Left ventricle myocardium inferior (tissue), 1 donor: ENCODE measurements at places on chromosomes 16 and 17. TPM values are rescaled to one million over a fixed set of nuclear protein-coding genes. Genes with fewer than 3 reads are reported as not detected.

Gene KRT40
- not detected for total RNA-seq

Gene EVPLL
- total RNA-seq = not detected

Gene TMEM101
- total RNA-seq = 18.3 TPM

Gene NPIPB13
- 2.0 TPM for total RNA-seq

Gene SLFN5
- total RNA-seq = 8.6 TPM

Gene ITGAE
- total RNA-seq = 19.6 TPM

Gene NOTUM
- total RNA-seq = not detected

Gene KRTAP4-6
- total RNA-seq = not detected

Gene CCL3
- total RNA-seq = not detected

Gene PRSS21
- not detected for total RNA-seq

Gene FBXO39
- not detected for total RNA-seq

Gene SARM1
- 5.1 TPM for total RNA-seq

Gene SLC38A8
- not detected for total RNA-seq

- no peak for DNase-seq
Measured at GRCh38 chr16:69371564-69371963, 14.2 kb downstream of the TERF2 start.

DNA sequence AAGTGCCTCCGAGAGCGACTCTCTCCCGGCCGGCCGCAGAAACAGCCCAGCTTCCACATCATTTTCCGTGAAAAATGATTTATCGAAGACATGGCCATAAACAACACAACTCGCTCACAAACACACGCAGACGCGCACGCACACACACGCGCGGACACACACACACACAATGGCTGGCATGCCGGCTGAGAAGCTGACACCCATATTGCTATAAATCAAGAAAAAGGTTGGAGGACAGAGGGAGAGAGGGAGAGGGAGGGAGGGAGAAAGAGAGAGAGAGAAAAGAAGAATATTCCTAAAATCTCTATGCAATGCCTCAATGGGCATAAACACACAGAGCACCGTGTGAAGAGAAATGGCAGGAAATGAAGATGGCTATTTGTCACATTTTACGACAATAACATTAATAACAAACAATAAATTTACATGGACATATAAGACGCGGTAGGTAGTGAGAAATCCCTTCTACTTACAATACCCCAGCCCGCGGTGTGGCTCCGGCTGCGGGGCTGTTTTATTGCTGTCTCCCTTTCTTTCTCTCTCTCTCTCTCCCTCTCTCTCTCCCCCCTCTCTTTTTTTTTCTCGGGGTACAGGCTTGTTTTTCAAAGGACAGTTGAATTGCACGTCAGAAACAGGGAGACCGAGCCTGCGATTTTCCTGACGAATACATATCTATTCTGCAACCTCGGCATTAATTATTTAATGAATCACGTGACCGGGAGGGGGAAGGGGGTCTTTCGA lies 9.5 kb downstream of the HOXB4 start:
- no peak for DNase-seq

DNA sequence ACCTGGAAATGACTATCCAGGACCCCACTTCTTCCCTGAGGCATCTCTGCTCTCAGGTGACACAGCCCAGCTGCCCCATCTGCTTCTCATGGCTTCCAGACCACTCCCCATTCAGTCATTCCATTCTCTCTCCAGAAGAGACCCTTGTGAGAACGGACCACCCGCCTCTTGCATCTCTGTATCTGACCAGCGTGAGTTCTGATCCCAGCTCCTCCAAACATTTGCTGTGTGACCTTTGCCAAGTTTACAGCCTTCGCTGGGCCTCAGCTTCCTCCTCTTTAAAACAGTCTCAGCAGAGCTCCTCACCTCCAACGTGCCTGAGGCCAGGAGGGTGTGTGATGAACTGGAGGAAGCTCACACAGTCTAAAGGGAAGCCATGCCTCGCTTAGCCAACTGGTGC lies 39.6 kb downstream of the C16orf82 start:
- no peak for DNase-seq

GRCh38 chr17:1542316-1542715 lies 20.3 kb downstream of the PITPNA start:
- no peak for DNase-seq

GRCh38 chr16:80746231-80746630 lies 58.2 kb downstream of the CDYL2 start:
- no peak for DNase-seq

- no peak for DNase-seq
Measured at GRCh38 chr16:72635104-72635503, 412.8 kb downstream of the ZFHX3 start.

- DNase-seq = no peak
Measured at GRCh38 chr16:2194852-2195321, 1.5 kb downstream of the CASKIN1 start.

DNA sequence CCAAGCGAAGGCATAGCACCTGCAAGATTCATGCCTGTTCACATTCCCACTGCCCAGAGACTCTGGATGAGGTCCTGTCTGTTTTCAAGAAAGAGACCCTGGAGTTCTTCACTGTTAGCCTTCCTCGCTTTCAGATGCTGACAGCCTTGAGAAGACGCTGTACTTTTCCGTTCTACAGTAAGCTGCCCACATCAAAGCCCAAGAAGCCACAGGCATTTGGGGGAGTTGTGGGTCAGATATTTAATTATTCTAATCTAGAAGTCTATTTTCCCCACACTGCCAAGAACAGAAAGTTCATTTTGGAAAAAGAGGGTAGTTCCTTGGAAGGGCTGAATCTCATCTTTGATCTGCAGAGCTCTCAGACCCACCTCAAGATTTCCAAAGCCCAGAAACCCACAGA lies 127.9 kb downstream of the AXIN2 start:
- DNase-seq = no peak

- peak; percentile 72 for DNase-seq
Measured at GRCh38 chr17:42653179-42654124, 5.6 kb upstream of the TUBG2 start.

DNA sequence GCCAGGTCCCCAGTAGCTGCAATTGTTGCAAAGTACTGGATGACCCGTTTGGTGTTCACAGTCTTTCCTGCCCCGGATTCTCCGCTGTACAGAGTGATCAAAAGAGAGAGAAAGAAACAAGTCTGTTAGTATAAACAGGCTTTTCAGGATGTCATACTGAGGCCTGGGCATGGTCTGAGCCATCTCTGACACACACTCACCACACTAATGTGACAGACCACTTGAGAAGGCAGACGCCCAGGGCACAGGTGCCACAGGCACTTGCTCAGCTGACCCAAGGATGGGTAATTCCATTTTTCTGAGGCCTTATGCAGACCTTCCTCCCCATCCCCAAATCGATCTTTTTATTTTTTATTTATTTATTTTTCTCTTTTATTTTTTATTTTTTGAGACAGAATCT lies 7.5 kb downstream of the MYH3 start:
- no peak for DNase-seq

GRCh38 chr17:78872486-78872885 lies 30.5 kb downstream of the CEP295NL start:
- DNase-seq = no peak

- no peak for DNase-seq
Measured at GRCh38 chr17:61000911-61001310, 323.3 kb downstream of the BCAS3 start.

GRCh38 chr17:44115585-44116415 lies 7.6 kb downstream of the HDAC5 start:
- DNase-seq = no peak

GRCh38 chr16:25210758-25211157 lies 6.0 kb upstream of the AQP8 start:
- no peak for DNase-seq

GRCh38 chr17:63474174-63474573 lies 2.7 kb upstream of the ACE start:
- DNase-seq = peak; percentile 57

- DNase-seq = peak; percentile 29
Measured at GRCh38 chr16:72501739-72502593, 330.0 kb upstream of the PMFBP1 start.

DNA sequence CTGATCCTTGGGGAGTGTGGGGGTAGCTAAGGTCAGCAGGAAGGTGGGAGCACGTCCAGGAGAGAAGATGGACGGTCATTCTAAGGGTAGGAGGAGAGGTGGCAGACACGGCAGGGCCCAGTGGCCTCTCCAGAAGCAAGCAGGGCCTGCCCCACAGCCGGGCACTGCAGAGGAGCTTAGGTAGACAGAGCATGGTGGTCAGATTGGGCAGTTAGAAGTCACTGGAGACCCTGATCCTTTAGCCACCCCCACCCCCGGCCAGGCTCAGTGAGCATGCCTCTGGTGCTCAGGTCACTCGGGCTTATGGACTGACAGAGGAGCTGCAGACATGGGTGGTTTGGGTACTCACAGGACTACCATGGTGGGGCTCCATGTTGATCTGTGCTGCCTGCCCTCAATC lies 26.3 kb downstream of the NLRP1 start:
- no peak for DNase-seq

DNA sequence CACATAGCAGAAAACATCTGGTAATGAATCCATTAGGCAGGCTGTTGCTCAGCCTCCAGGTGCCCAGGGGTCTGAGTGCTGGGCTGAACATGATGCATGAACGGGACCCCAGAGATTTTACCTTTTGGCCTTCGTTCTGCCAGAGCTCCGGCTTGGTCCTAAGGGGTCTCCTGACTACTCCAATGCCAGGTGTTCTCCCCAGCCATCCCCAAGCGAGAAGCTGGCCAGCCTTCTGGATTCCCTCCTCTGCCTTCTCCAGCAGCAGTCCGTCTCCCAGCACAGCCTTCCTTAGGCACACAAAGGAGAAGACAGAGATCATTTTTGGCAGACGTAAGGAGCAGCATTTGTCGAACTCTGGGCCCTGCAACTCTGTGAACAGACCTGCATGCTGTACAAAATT lies 109.4 kb downstream of the RBFOX1 start:
- DNase-seq = no peak

GRCh38 chr17:47813512-47814031 lies 8.0 kb downstream of the OSBPL7 start:
- DNase-seq = no peak

DNA sequence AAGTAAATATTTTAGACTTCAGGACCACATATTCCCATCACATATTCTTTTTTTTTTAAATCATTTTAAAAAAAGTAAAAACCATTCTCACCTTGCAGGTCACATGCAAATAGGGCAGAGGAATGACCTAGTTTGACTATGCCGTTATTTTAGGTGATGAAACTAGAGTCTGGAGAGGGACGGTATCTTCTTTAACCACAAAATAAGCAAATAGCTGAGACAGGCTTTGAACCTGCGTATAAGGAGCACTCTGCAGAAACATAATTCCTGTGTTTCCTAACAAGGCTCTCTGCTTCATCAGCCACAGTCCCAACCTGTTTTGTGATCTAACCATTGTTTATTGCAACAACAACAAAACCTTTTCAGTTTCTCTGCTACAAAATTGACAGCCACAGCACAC lies 121.5 kb downstream of the PCTP start:
- DNase-seq = no peak

GRCh38 chr17:78592991-78593329 lies 15.8 kb upstream of the DNAH17 start:
- no peak for DNase-seq

- DNase-seq = no peak
Measured at GRCh38 chr17:78026381-78026780, 67.9 kb downstream of the TNRC6C start.

- no peak for DNase-seq
Measured at GRCh38 chr17:42642336-42642735, 16.7 kb upstream of the TUBG2 start.

DNA sequence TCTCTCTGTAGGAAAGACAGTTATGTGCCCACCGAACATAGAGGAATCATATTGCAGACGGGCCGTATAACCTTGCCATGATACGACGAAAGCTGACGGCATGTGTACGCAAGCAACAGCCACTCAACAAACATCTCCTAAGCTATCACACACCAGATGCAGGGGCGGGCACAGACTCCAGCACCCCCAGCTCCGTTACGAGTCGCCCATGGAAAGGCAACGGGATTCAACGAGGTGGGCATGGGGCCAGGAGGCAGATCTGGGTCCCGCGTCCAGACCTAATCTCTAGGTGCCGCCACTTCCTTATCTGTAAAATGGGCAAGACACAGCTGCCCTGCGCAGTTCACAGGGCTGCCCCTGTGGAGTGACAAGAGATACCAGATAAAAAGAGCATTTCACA lies 35.6 kb downstream of the ABR start:
- no peak for DNase-seq

GRCh38 chr17:78016852-78017251 lies 58.3 kb downstream of the TNRC6C start:
- DNase-seq = no peak
